ENCODE measurements at places on chromosomes 1 and 21. TPM values are rescaled to one million over a fixed set of nuclear protein-coding genes. Genes with fewer than 3 reads are reported as not detected.

DNA sequence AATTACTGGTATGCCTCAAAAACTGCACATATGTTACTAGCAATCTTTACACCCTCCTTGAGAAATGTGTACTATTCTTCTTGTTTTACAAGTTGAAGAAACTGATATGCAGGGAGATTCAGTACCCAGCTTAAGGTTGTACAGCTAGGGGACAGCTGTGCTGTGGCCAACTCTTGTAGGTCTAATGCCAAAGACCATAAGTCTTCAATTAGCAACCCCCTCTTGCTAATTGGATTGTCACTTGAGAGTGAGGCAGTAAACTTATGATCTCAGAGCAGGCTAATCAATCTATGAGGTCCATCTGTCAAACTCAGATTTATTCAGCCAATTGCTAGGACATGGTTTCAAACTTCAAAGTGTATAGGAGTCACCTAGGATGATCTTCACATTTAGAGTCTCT lies 492.0 kb upstream of the USP24 start:
- no peak overlapping the region for H3K27ac ChIP-seq
- no peaks in the 10 kb centered on the region for H3K27me3 ChIP-seq
- H3K36me3 ChIP-seq, result no peaks in the 10 kb centered on the region

GRCh38 chr1:83673312-83673711 lies 325.6 kb downstream of the TTLL7 start:
- no peaks in the 10 kb centered on the region for H3K36me3 ChIP-seq
- no peak for DNase-seq
- H3K4me1 ChIP-seq, result peaks cover 2% of the 10 kb centered on the region

CLEC20A gene
- total RNA-seq, result not detected

DNA sequence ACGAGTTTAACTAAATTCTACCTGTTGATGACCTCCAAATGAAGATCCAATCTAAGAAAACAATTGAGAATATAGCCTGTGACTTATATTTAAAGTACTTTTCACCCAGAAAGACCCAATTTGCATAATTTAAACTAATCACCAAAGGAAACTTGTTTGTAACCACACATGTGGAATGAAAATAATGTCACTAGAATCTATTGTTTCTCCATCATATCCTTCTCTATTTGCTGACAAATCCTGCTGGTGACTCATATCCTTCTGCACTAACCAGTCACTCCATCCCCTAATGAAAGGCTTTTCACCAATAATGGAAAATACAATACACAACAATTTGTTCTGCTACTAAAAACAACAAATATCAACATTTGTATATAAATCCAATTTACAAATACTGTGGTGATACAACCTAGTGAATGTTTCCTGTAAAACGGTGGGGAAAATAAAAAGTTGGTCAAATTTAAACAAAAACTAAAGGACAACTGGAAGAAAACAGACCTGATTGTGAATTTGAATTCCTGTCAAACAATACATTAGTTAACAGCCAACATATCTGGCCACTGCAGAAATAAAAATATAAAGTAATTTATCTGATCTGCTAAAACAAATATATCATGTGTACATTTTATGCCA lies 6.5 kb downstream of the PTP4A2 start:
- H3K4me3 ChIP-seq, result no peak overlapping the region
- no peaks in the 10 kb centered on the region for H3K36me3 ChIP-seq
- peak overlapping the region; percentile 76 for H3K27ac ChIP-seq
- no peak for DNase-seq
- no peaks in the 10 kb centered on the region for H3K27me3 ChIP-seq
- H3K4me1 ChIP-seq, result peaks cover 87% of the 10 kb centered on the region

ORC1 gene
- 5.1 TPM for total RNA-seq
